Thyroid gland (tissue), 4 donors: ENCODE measurements at places on chromosomes 2 and 18. TPM values are rescaled to one million over a fixed set of nuclear protein-coding genes. Genes with fewer than 3 reads are reported as not detected.
A peak's percentile ranks its signal among the peaks of the same experiment; 100 is the strongest.

- no peak for DNase-seq
These were observed 297.5 kb upstream of the UBE2E3 start for GRCh38 chr2:180682871-180683270.

Gene HES6
- total RNA-seq: 2.9 TPM

DNA sequence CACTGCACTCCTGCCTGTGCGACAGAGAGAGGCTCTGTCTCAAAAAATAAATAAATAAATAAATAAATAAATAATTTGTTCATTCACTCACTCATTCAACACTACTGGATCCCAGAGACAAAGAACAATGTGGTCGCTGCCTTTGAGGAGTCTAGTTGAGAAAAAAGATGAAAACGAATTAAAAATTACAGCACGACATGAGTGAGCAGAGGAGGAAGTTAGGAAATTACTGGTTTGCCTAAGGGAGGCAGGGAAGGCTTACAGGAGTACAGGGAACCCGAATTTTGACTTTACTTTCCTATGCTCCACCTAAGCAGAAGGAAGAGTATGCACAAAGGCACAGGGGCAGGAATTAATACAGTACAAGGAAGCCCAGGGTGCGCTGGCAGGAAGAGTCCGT lies 4.2 kb upstream of the KCMF1 start:
- DNase-seq: no peak

DNA sequence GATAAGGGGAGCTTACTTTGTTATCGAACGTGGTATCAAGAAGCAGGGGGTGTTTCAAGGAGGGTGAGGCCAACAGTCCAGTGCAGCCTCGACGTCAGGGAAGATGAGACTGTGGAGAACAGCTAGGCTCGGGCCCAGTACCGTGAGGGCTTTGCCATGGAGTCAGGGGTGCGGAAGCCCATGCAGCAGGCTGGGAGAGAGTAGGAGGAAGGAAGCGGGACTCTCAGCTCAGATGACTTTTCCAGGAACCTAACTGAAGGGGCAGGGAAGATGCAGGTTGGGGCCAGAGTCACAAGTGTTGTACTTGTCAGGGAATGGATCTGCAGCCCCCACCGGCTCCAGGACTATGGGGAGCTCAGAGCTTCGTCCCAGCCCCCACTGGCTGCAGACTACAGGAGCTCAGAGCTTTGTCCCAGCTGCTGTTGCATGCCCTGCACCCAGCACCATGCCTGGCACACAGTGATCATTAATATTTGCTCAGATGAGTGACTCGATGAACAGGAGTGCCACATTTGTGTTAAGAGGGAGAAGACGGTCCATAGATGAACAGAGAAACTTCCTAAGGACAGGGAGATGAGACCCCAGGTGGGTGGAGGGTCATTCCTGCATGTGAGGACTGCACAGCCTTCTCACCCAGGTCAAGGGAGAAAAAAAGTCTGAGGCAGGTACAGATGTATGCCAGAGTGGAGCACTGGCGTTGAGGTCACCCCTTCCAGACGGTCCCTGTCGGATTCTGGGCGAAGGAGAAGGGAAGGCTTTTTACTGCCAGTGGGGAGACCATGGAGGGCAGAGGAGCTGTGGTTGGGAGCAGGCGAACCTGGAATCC lies 36.4 kb downstream of the PTGR3 start:
- no peak for DNase-seq

- DNase-seq: no peak
These were observed 65.3 kb downstream of the CCDC93 start for GRCh38 chr2:117948615-117949014.

DNA sequence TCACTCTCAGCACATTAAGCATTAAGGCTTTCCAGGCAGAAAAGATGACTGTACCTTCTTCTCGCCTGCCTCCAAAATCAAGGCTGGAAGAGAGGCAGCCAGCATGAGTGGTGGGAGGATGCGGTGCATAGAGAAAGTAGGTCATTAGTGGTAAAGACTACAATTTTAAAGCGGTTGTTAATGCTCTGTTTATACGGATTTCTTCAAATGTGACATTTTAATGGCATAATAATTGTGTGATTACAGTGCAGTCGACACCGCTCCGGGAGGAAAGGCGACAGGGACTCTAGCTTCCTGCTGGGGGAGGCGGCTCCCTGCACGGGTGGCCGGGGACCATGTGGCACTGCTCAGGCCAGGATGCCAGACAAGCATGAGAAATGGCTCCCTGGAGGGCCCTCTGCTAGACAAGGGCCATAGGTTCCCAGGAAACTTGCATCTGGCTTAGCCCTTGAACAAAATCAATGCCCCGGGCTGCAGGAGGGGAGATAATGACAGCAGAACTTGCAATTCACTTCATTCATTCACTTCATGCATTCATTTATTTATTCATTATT lies 129.6 kb downstream of the GALNT14 start:
- no peak for DNase-seq

DNA sequence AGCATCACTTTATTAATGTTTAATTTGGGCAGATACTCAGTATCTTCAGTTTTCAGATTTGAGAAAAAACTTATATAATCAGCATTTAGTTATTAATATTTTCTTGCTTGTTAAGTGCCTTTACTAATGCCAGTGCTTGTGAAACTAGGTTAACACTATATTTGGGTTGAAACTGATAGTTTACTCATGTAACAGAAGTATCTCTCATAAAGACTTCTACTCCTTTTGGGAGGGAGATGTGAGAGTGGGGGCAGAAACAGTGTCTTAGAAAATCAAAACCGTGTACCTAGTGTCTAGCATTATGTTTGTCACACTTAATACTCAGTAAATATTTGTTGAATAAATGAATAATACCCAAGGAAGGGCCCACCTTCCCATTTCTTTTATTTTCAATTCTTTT lies 129.5 kb downstream of the MSTN start:
- no peak for DNase-seq

Gene UGT1A3
- total RNA-seq: not detected

Gene TOGARAM2
- under 0.01 TPM for total RNA-seq

DNA sequence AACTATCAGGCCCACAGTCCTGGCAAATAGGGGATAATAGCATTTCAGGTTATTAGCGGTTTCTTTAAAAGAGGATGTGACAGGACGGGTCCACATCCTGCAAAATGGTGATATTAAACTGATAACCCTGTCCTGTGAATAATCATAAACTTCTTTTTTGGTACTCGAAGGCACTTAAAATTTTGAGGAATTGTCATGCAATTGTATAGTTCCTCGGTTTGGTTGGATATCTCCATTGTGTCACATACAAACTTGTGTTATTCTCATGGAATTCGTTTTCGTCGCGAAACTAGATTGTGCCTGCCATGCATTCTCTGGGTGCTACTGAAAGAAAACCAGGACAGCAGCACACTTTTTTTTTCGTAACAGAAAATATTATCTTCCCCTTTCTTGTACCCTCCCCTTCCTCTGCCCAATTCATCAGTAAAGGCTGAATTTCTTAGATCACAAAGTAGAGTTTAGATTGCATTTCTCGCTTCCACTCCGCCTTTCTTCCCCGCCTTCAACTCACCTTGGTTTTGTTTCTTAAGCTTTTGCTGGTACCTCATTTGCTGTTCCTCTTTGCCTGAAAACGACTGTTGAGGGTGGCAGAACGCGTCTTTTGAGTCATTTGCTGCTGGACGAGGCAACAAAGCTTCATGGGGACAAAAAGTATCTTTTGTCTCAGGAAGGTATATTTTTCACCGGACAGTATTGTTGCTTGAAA lies 1.3 kb downstream of the CERS6 start:
- DNase-seq: no peak

DNA sequence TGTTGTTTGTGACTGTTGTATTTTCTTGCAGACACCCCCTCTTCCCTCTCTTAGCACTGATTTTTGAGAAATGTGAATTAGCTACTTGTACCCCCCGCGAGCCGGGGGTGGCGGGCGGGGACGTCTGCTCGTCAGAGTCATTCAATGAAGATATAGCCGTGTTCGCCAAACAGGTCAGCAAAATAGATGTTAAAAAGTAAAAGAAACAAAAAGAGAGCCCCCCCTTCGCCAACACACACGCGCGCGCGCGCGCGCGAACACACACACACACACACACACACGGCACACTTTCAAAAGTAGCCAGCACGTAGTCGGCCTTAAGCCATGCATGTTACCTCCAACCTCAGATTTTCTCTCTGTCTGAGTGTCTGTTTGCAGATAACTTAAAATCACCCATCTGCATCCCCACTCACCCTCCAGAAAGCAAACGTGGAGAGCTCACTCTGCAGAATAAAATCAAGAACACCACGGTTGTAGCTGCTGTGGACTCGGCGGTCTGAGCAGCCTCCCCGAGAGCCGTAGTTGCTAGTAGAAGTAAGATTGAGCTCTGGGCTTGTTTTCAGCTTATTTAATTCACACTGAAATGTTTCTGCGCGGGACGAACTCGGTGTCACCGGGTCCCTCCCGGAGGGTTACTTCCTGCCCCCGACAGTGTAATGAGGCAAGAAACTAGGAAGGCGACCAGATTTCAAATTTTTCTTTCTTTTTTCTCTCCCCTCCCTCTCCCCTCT lies 5.1 kb downstream of the MEIS1 start:
- DNase-seq: no peak

DNA sequence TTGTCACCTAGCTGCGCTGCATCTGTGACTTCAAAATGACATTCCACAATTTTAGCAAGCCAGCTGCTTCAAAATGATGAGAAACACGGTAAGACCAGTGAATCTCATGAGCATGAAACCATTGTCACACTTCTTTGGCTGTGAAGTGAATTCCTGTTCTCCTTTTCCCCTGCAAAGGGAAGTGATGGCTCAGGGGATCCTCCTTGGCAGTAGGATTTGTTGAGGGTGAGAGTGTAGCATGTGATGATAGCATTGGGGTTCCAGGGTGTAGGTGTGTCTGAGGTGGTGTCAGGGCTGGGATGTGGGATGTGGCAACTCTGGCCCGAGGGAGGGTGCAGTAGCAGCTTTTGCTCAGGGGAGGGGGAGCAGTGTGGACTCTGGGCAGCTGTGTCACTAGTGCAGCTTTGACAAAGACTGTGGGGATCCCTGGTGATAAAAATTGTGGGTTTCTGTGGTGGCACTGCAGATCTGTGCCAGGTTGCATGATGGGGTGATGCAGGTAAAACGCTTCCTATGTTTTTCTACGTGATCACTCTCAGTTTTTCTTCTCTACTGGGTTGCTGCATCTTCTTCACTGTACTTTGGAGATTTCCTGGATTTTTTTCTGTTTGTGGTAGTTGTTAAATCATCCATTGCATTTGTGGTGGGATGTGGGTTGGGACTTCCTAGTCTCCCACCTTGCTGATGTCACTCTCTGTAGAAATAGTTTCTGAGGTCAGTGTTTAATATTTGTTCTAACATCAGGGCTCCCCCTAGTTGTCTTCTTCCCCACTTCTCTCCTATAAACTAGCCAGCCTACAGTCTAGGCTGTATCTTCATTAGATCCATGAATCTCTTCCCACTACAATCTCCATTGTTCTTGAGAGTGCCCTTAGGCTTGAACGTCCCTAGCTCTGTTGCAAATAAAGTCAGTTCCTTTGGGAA lies 107.0 kb downstream of the ACTR3 start:
- no peak for DNase-seq

Gene CAPN14
- 0.27 TPM for total RNA-seq

DNA sequence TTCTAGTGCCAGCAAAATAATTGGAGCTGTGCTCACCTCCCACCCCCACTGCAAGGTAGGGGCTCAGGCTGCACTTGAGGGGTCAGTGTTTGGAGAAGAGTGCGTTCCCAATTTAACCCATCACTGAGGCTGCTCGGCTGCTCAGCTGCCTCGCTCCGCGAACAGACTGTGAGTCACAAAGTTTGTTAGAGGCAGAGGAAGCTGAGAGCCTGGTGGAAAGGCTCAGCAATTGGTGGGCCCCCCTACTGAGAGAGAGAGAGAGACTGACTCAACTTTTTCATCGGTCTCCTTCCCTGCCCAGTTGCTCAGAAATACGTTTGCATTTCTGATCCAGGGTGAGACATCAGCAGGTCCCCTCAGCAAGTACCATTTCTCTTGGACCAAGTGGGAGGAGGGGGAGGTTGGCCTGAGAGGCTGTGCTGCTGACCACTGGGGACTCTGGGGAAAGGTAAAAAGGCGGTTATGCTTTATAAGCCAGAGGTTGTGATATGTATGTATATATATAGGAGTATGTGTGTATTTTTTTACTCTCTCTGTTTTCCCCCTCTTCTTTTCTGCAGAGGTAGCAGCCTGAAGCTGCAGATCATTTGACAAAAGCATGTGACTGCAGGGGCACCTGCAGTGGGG lies 1.5 kb downstream of the EFR3B start:
- peak; percentile 16 for DNase-seq

Gene ZSWIM2
- not detected for total RNA-seq

Gene FLACC1
- 5.0 TPM for total RNA-seq

Gene CYP27C1
- not detected for total RNA-seq

DNA sequence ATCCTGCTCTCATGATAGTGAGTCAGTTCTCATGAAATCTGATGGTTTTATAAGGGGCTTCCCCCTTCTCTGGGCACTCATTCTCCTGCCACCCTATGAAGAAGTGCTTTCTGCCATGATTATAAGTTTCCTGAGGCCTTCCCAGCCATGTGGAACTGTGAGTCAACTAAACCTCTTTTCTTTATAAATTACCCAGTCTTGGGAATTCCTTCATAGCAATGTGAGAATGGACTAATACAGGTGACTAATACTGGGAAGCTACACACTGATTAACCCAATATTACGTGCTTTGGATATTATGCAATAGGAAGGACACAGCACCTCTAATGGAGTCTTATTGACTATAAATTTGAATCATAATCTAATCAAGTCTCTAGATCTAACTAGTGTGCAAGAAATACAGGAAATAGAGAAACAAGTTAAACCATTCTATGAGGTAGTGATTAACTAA lies 107.2 kb upstream of the ETAA1 start:
- no peak for DNase-seq

Gene STPG4
- total RNA-seq: 0.42 TPM

DNA sequence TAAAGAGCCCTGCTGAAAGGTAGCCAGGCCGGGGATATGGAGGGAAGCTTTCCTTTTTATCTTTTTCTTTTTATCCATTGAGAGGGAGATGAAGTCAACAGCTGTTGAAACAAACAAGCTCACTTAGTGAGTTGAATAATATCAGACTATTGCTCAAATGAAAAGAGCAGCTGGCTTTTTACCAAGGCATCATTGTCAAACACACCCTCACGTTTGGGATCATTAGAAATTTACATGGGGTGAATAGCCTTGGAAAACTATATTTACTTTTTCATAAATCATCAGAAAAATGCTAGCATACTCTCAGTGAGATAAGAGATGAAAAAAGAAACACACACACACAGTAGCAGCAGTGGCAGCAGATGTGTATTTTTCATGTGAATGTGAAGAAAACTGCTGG lies 71.5 kb upstream of the HNMT start:
- no peak for DNase-seq
